KG1 (cell line): ENCODE measurements at places on chromosomes 6 and 20.

DNA sequence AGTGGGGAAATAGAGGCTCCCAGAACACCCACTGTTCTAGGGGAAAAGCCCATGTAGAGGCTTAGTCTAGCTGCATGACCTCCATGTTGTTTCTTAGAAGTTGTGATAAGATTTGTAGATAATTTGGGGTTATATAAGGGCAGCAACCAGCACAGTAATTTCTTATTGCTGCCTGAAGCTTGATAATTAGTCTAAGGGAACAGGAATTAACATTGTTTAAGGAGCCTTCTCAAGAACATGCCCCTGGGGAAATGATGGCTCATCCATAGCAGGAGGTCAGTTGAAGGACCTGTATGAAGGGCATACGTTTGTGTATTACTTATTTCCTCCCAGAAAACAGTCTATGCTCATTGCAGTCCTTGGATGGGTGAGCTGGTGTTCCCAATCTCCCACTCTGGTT, 170.7 kb upstream of the SCGN start:
- DNase-seq: no peak

DNA sequence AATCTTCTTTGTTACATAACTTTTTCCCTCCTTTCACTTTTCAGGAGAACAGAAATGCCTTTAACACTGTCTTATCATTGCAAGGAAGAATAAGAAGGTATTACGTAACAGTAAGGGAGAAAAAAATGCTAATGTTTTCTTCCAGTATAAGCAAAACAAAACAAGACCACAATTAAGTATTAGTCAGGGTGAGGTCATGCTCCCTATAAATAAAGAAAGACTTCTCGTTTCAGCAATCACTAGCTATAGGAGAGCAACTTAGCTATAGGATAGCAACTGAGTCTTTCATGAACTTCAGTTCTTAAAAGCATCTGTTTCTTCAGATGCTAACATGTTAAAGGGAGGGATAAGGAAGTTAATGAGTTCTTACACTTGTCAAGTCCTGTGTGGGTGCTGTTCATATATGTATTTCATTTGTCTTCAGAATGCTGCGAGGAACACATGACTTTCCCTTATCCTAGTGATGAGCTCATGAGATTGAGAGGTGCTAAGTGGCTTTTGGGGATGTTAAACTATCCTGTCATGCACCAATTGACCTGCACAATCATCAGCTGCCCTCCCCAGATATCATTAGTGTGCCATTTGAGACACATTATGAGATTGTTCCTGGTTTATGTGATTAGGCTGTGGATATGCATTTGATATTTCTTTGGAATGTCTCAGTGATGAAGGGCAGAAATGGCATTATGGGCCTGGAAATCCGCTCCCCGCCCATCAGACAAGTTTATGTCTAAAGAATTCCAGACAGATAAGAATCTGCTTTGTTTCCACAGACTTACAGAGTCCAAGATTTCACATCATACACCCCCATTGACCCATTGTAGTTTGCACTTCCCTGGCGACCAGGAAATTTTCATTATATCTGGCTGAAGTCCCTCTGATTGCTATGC, 37.5 kb downstream of the LAMA4 start:
- no peak for DNase-seq

GRCh38 chr6:114119056-114119455, 148.1 kb upstream of the HDAC2 start:
- DNase-seq: no peak

DNA sequence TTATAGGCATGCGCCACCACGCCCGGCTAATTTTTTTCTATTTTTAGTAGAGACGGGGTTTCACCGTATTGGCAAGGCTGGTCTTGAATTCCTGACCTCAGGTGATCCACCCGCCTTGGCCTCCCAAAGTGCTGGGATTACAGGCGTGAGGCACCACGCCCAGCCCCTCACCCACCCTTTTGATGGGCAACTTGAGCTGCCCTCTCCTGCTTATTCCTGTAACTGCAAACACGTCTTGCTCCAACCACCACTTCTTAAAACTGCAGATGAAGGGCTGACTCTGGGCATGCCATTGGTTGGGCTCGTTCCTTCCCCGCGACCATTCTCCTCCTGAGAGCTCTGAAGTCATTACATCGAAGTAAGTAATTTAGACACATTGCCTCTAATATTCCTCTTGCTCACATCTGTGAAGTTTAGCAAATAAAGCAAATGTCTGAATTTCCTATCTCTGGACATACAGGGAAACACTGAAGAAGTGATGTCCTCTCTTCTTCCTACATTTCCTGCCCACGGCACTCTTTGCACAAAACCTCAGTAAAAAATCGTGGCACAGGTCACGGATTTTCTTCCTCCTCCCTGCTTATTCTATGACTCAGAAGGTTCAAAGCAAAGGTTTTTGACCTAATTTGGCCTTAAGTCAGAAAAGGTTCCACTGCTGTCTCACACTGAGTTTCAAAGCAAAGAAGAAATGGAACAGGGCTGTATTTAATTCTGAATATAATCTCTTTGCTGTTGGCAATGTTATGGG, 117.5 kb downstream of the GMPR start:
- DNase-seq: no peak
